ENCODE measurements at places on chromosomes 16 and 17.
A peak's percentile ranks its signal among the peaks of the same experiment; 100 is the strongest.

DNA sequence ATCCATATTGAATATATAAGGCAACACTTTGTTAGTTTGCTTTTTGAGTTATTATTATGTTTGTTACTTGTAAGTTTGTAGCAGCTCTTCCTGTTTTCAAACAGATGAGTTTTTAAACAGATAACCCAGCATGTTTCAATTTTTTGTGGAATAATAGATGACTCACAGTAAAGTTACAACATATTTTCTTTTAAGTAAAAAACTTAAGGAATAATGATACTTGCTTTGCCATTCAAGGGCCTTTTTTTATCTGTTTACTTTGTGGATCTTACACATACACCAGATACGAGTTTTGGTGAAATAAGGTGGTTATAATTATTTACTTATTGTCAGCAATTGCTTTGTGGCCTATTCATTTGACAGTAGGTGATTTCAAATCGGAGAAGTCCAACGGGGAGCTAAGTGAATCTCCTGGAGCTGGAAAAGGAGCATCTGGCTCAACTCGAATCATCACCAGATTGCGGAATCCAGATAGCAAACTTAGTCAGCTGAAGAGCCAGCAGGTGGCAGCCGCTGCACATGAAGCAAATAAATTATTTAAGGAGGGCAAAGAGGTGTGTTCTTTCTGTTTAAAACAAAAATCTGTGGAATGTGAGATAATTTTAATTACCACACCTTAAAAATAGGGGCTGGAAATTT is 66.3 kb downstream of the BPTF start:
- DNase-seq = no peak

GRCh38 chr16:12257926-12258561 is 281.5 kb downstream of the SNX29 start:
- peak; percentile 55 for DNase-seq

- no peak for DNase-seq
Measured at GRCh38 chr17:76251478-76252039, 11.3 kb upstream of the RNF157 start.

DNA sequence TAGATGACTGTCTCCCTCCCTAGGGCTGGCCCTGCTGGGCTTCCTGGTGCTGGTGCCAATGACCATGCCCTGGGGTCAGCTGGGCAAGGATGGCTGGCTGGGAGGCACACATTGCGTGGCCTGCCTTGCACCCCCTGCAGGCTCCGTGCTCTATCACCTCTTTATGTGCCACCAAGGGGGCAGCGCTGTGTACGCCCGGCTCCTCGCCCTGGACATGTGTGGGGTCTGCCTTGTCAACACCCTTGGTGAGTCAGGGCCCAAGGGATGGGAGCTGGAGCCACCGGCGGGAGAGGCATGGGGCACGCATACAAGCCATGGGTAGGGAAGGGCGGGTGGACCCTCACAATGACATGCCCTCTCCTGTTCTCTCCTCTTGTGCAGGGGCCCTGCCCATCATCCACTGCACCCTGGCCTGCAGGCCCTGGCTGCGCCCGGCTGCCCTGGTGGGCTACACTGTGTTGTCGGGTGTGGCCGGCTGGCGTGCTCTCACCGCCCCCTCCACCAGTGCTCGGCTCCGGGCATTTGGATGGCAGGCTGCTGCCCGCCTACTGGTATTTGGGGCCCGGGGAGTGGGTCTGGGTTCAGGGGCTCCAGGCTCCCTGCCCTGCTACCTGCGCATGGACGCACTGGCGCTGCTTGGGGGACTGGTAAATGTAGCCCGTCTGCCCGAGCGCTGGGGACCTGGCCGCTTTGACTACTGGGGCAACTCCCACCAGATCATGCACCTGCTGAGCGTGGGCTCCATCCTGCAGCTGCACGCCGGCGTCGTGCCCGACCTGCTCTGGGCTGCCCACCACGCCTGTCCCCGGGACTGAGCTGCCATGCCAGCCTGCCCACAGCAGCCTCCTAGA is 2.2 kb downstream of the PAQR4 start:
- DNase-seq = no peak

DNA sequence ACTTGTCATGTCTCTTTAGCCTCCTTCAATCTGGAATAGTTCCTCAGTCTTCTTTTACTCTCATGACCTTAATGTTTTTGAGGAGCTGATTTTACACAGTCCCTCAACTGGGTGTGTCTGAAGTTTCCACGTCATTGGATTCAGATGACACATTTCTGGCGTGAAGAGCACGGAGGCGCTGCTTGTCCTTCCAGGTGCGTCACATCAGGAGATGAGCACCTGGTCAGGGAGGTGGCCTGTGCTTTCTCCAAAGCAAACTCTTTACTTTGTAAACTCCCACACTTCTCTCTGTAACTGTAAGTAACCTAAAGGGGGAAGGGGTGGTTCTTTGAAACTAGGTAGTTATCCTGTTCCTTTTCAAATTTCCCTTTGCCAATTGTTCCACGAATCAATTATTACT is 52.5 kb upstream of the MNT start:
- DNase-seq = no peak

DNA sequence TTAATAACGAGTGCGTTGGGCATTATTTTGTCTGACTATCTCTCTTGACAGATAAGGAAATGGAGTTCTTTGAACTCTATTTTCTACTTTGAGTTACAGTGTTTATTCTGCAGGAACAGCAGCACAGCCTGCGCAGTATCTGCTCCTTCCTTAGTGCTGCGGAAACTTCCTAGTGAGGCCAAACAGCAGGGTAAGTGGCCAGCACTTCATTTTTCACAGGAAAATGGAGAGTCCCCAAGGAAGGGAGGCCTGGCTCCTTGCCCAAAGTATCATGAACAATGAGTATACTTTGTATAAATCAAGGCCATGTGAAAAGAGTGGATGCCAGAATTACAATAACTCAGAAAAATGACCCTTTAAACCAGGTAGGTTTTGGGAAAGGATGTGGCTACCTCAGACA is 140.6 kb downstream of the VPS53 start:
- no peak for DNase-seq

GRCh38 chr17:57671667-57672632 is 73.1 kb downstream of the CCDC182 start:
- DNase-seq = peak; percentile 62

DNA sequence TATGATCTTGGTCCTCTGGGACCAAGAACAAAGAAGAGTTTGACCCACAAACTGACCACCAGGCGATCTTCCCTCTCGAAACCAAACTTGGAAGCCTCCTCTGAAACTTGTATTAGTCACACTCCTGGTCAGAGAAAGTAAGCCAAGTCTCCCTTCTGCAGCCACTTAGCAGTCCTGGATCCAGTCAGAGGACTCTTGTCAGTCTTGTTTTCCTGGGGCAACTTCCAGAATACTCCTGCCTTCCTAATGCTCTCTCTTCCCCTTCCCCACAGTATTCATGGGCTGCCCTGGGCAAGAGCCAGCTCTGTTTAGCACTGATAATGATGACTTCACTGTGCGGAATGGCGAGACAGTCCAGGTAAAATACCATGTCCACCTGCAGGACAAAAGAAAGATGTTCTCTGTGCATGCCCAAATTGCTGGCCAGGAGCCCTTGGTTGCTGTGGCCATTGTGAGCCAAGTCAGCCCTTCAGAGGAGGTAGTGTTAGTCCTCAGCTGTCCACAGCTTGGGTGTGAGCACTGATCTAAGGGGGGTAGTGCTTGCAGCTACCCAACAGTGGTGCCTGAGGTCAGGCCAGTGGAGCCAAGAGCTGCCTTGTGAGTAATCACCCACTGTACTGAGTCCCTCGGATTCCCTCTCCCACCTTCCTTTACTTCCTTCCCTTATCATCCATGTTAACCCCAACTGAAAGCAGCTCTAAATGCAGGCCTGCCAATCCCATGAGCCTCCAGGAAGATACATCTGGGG is 31.2 kb downstream of the CDH3 start:
- DNase-seq = no peak

DNA sequence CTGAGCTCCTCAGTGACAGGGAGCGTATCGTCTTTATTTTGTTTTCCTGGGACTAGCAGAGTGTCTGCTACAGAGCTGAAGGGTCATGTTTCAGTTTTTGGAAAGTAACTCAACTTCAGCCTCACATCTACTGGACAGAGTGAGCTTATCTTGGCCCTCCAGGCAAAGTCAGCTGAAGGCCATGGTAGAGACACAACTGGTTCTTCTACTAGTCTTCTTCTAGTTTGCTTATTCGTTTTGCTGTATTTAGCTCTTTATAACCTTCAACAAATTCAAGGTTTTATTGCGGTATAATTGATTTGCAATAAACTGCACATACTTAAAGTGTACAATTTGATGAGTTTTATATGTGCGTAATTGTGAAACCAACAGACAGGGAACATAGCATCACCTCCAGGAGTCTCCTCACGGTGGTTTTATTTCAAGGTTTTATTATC is 6.1 kb upstream of the PRKCA start:
- no peak for DNase-seq
